ENCODE measurements at places on chromosomes 2 and 18.
A peak's percentile ranks its signal among the peaks of the same experiment; 100 is the strongest.

DNA sequence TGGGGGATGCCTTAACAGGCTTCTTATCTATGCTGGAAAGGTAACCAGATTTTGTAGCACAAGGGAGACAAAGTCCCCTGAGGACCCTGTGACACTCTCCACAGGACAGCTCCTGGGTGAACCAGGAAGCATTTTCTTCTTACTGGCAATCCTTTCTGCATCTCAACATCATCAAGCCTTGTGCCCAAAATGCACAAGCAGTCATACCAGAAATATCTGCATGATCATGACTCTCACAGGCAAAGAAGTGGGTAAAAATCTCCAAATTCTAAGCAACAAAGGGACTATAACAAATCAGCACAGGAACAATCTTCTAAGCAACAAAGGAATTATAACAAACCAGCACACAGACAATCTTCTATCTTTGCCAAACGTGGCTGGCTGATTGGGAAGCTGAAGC, 99.1 kb upstream of the CD226 start:
- no peak for DNase-seq

- no peak for DNase-seq
Observed at GRCh38 chr18:27017901-27018500, 152.5 kb upstream of the AQP4 start.

GRCh38 chr18:3013024-3013804, at the start of gene LPIN2:
TSS of gene LPIN2 (minus strand) at chr18:3013144. CDS start at chr18:2960840, 52,304 bp downstream.
- DNase-seq, result peak; percentile 94

GRCh38 chr2:102120701-102121159, 21.8 kb upstream of the IL1R1 start:
- no peak for DNase-seq

GRCh38 chr18:22471546-22472131, 53.9 kb upstream of the CTAGE1 start:
- no peak for DNase-seq

DNA sequence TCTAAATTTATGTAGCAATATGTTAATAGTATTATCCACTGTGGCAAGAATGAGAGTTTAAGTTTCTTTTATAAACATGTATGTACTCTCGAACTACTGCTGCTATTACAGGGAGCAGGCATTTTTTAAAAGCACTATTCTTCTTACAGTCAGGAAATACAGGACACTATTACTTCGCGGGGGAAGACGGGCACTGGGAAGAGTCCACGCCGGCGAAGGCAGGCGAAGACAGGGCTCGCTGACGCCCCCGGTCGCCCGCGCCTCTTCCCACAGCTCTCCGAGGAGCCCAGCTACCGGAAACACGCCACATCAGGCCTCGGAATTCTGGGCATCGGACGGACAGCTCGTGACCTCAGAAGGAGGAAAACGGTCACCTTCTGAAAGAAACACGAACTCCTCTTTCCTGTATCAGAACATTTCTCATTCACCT, 90.2 kb downstream of the FAM161A start:
- DNase-seq, result no peak

GRCh38 chr18:23626451-23627279, 36.0 kb downstream of the ANKRD29 start:
- no peak for DNase-seq

DNA sequence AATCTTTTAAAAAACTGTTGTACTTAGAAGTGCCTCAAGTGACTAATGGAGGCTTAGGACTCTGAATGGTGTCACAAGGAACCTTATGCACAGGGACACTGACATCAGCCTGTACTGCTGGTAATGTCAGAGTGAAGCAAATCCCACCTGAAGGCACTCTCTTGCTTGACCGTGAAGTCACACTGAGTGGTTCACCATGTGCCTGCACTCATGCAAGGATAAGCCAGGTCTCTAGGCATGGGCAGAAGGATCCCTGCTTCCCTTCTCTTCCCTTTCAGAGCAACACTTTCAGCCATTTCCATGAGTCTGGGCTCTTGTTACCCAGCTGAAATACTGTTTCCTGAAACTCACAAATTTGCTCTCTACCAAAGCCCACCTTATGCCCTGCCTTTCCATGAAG, 123.0 kb downstream of the NEDD4L start:
- no peak for DNase-seq

GRCh38 chr2:47654790-47655562, 128.0 kb upstream of the MSH6 start:
- DNase-seq, result no peak

- no peak for DNase-seq
Observed at GRCh38 chr18:8107426-8107825, 501.8 kb upstream of the RAB12 start.

DNA sequence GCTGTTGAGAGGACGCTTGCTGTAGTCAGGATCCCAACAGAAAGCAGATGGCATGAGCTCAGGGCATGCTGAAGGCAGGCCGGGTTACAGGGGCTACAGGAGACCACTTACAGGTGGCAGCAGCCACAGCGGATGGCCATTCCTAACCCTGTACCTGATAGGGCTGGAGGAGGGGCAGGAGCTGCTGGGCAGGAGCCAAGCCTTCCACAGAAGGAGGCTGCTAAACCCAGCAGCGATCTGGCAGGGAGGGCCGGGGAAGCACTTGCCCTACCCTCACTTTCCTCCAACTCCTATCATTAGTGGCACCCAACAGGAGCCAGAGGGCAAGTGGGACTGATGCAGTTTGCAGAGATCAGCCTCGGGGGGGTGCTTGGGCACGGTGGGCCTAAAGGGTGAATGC, 2.0 kb downstream of the ASB18 start:
- DNase-seq, result no peak

- DNase-seq, result no peak
Observed at GRCh38 chr18:7624697-7625096, 57.6 kb downstream of the PTPRM start.

DNA sequence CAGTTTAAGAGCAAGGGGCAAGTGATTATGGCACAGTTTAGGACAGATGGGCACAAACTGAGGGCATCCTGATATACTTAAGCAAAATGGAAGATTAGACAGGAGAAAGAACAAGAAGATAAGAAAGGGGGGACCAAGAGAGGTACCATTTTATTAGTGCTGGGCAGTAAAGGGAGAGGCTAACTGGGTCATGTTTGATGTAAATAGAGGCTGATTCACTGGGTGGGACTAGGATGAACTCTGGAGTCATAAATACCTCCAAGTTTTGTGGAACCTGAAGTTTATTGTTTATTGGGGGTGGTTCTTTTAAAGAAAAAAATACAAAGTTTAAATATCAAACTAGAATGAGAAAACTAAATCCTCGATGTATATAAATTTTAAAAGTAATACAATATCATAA, 1067.2 kb upstream of the GYPC start:
- DNase-seq, result no peak

DNA sequence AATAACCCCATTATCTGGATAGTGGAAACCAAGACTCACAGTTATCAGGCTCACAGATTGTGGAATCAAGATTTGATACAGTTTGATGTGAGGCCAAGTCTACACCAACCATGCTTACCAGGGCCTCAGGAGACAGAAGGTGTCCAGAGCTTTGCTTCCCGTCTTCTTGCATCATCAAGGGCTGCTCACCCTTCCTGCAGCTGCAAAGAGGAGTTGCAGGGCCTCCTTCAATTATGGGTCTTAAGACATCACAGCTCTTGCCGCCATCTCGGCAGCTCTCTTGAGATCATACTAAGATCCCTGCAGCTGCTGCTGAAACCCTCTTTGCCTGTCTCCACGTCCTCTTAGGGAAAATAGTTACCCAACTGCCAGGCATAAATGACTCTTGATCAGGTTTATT, 176.0 kb downstream of the MGAT5 start:
- no peak for DNase-seq

DNA sequence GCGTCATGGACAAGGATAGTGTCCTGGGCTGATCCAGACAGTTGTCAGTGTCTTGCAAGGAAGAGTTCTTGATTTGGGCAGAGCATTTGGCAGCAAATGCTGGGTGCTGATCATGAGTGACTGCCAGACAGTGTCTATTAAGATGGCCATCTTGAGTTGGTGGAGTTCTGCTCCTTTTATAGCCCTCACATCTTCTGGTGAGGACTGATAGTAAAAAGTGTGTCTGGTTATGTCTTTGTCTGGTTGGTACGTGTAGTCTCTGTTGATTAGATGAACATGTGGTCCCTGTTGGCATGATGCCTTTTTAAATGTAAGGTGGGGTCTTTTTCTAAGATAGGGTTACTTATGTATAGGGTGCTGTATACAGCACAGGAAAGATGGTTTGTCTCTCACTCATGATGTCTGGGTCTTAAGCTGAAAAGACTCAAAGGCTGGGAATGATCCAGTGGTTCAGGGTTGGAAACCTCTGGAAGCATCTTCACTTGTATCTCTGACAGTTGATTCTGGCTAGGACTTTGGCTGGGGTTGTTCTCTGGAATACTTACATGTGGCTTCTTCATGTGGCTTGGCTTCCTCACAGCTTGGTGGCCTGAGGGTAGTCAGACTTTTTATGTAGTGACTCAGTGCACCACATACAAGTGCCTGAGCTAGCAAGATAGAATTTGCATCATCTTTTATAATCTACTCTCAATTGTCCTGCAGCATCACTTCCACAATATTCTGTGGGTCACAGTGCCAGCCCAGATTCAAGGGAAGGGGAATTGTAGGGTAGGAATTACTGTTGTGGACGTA, 11.8 kb downstream of the MTX2 start:
- DNase-seq, result no peak

DNA sequence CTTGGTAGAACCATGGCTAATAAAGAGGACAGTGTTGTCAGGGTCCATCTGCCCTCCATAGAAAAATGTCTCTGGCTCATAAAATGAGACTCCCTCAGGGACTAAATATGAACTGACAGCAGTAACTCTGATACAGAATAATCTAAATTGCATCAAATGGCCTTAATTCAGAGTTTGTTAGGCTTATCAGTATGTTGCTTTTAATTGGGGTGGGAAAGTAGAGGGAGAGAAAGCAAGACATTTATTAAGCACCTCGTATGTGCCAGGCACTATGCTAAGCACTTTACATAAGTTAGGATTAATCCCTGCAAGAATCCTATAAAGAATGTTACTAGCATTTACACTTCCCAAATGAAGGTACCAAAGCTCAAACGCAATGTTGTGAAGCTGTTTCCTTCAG, 115.2 kb downstream of the MMADHC start:
- DNase-seq, result no peak

DNA sequence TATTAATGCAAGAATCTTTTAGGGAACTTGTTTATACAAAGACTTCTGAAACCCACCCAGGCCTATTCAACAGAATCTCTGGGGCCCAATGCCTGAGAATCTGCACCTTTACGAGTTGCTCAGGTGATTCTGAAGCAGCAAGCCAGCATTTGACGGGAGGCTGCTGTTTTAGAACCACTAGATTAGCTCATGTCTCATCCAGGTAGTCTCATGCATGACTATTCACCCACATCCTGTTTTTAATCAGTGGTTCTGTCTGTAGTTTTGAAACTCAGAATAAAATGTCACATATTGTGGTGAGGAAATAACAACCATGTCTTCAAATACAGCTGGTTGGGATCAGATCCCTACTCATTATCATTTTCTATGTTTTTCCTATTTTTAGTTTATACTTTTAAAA, 39.5 kb downstream of the CYTIP start:
- no peak for DNase-seq

GRCh38 chr2:138272524-138273195, 228.9 kb upstream of the SPOPL start:
- DNase-seq, result no peak

DNA sequence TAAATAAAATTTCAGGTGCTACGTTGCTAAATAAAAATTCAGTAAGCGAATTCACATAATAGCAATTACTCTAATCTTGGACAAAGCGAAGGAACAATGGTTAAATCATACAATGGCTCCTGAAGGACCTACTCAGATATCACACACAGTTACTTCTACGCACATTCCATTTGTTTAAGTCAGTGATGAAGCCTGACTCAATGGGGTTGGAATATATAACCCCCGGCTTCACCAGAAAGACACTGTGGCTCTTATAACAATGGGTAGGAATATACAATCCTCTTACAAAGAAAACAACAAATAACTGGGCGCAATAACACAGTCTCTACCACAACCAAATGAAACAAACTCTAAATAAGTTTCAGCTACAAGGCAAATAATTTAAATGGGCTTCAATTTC, 349.5 kb downstream of the IRS1 start:
- no peak for DNase-seq

GRCh38 chr2:133780099-133780996, 212.1 kb upstream of the NCKAP5 start:
- DNase-seq, result no peak

- no peak for DNase-seq
Observed at GRCh38 chr2:176127774-176128072, 1.8 kb upstream of the HOXD8 start.

- no peak for DNase-seq
Observed at GRCh38 chr2:217622205-217623060, 380.4 kb downstream of the TNS1 start.

DNA sequence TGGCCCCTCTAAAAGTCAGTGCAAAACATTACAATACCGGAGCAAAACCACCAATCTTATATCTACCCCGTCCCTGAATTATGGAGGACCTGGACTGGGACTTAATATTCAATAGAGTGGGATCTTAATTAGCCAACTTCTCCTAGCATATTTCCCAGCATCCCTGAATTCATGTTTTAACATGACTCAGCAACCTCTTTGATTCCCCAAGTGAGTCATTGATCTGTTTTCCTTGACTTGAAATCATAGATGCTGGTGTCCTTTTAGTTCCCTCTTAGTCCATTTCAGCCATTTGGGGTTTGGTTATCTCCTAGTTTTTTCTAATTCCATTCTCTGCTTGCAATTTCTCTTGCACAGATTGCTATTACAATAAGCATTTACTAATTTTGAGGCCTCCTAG, 677.7 kb upstream of the CELF4 start:
- no peak for DNase-seq

GRCh38 chr2:191318729-191319078, 73.5 kb downstream of the MYO1B start:
- no peak for DNase-seq

- no peak for DNase-seq
Observed at GRCh38 chr2:189658306-189659212, 2.7 kb upstream of the ASNSD1 start.

DNA sequence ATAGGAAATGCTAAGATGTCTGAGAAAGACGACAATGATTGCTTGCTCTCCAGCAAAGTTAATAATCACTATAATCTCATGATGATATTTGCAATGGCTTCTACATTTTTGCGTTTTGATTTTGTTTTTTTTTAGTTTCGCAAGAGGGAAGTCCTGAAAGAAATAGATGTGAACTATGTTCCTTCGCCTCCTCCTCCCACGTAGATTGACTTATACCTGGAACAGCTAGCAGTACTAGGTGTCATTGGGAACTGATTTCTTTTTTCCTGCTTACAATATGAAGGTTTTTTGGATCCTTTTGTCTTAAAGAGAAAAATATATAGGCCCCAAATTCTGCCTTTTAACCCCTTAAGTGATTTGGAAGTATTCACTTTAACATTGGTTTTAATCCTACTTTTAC, 26.7 kb downstream of the ITPRID2 start:
- no peak for DNase-seq

GRCh38 chr18:51135795-51136194, 61.7 kb downstream of the MEX3C start:
- DNase-seq, result no peak
